CD4-positive, alpha-beta T cell treated with Interleukin-15 for 1 hour (primary cell): ENCODE measurements at places on chromosomes 7 and 10.

DNA sequence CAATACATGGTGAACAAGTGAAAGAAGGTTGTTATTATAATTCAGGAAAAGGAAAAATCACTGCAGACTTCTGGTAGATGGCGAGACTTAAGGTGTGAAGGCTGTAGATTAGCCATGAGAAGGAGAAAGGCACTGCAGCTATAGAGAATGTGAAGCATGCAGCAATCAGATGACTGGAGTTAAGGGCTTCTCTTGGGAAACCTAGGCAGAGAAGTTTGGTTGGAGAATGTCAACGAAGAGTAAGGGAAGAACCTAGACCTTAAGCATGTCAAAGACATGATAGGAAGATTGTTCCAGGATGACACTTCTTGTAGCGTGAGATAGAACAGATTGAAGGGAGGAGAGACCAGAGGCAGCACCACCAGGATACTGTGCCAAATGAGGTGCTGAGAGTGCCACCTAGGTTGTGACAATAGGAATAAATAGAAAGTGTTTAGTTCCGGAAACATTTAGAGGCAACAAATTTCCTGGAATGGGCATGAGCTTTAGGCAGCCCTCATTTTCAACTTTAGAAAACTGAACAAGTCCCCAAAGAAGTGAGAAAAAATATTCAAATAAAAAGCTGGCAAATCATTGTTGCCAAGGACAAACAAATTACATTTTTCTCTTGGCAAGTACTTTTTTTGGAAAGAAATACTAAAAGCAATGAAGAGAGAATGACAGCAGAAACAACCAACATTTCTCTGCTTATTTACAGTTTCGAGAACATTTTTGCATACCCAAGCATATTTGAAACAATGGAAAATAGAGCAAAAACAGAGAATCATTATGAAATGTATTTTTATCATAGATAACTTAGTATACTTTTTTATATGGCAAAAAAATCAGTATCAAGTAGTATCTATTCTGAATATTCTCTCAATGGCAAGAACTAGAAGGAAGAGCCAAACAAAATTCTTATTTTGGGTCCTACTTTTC lies 4.9 kb downstream of the LRRC17 start:
- no peak for DNase-seq

- DNase-seq = no peak
Measured at GRCh38 chr7:519484-520390, at the start of gene PDGFA. Gene PDGFA, minus strand, starts transcription at chr7:519846. Its CDS starts 845 bp downstream, at chr7:519001.

- DNase-seq = no peak
Measured at GRCh38 chr7:152937282-152937681, 177.7 kb downstream of the ACTR3B start.

- no peak for DNase-seq
Measured at GRCh38 chr7:3246651-3247050, 54.4 kb upstream of the SDK1 start.

DNA sequence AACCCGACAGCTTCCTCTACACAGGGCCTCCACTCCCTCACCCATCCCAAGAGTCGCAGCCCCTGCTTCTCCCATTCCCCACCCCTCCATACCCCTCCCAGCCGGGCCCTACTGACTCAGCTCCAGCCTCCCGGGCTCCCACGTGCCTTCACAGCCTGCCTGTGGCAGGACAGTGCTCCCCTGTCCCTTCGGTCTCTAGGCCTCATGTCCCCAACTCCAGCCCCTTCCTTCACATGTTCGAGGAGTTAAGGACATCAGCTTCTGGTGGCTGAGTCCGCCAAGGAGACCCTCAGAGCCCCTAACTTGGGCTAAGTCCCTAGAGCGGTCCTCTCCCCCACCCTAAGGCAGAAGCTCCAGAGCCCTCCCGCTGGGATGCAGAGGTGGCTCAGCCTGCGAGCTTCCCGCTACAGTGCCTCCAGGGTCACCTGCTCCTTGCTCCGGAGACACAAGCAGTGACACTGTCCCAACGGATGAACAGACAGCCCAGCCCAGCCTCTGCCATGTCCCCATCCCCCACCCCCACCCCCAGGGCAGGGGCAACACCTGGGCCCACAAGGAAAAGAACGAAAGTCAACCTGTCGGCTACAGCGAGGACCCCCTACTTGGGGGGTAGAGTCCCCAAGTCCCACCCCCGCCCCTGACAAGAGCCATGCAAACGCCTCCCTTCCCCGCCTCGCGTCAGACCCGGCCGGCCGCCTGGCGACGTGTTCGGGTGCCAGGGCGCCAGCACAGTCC lies 716 bp downstream of the SMARCD3 start:
- no peak for DNase-seq

DNA sequence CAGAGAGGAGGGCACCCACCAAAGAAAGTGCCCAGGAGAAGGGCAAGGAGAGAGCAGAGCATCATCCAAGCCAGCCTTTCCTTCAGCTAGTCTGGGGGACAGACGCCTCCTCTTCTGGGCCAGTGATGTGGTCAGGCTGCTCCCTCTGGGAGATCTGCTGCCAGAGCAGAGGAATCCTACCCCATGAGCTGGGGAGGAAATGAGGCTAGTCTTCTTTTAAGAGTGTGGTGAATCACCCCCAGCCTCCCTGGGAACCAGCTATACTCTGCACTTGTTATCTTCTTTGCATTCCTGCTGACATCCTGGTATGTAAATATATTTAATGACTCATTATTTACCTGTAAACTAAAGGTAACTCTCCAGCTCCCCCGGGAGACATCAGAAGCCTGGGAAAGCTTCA lies 41.6 kb upstream of the EPHB6 start:
- DNase-seq = no peak

GRCh38 chr7:135238112-135238744 lies 4.6 kb downstream of the STRA8 start:
- DNase-seq = no peak

DNA sequence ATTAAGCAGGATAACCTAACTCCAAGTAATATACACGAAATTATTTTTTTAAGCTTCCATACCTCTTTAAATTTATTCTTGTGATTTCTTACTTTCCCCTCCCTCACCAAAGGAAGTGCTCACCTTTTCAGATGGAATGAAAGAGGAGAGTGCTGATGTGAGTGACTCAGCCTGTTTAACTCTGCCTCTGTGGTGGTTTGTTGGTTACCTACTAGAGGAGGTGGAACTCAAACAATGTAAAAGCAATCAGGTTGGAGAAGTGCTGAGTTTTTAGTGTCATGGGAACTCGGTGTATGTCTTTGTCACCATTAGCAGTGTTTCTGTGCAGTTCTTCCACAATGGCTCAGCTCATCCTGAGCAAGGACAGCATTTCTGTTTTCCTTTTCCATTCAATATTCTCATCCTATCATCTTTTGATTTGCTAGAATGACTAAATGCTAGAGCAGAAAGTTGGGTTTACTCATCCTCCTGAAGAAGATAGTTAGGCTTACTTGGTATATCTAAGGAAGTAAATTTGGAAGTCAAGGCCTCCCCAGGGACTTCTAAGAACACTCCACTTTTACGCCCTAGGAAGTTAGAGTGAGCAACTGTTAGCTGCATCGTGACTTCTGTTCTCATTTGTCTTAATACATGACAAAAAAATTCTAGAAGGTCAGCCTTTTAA lies 6.0 kb downstream of the ADD3 start:
- DNase-seq = no peak

DNA sequence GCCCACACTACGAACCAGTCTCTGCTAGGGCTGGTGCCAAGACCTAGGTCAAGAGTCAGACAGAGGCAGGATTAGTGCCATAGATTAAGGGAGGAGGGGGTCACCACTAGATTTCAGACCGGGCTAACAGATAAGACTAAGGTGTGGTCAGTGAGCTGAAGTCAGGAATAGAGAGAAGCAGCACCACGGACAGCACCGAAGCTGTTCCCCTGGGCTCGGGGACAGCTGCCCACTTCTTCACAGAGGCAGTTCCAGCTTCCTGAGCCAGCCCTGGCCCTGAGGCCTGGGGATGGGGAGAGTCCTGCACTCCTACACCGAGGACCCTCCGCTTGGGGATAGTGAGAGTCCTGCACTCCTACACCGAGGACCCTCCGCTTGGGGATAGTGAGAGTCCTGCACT lies 11.2 kb upstream of the JAKMIP3 start:
- DNase-seq = no peak

DNA sequence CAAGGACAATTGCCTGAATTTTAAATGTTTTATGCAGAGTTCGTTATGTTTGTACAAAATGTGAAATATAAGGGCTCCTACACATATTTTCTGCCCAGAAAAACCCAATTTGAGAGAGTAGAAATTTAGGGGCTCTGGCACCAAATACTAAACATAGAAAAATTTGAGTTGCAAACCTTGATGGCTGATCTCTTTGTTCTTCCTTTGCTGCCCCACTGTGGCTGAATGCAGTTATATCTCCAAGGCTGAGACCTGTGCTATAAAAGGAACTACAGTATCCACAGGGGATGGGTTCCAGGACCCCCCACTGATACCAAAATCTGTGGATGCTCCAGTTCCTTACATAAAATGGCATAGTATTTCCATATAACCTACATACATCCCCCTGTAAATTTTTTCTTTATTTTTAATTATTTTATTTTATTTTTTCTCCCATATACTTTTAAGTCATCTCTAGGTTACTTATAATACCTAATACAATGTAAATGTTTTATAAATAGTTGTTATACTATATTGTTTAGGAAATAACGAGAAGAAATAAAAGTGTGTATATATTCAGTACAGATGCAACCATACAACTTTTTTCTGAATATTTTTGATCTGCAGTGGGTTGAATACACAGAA lies 22.5 kb downstream of the CFAP43 start:
- no peak for DNase-seq

GRCh38 chr7:78412216-78412858 lies 613.8 kb downstream of the PHTF2 start:
- DNase-seq = no peak

GRCh38 chr10:122122493-122122892 lies 133.5 kb downstream of the TACC2 start:
- DNase-seq = no peak

DNA sequence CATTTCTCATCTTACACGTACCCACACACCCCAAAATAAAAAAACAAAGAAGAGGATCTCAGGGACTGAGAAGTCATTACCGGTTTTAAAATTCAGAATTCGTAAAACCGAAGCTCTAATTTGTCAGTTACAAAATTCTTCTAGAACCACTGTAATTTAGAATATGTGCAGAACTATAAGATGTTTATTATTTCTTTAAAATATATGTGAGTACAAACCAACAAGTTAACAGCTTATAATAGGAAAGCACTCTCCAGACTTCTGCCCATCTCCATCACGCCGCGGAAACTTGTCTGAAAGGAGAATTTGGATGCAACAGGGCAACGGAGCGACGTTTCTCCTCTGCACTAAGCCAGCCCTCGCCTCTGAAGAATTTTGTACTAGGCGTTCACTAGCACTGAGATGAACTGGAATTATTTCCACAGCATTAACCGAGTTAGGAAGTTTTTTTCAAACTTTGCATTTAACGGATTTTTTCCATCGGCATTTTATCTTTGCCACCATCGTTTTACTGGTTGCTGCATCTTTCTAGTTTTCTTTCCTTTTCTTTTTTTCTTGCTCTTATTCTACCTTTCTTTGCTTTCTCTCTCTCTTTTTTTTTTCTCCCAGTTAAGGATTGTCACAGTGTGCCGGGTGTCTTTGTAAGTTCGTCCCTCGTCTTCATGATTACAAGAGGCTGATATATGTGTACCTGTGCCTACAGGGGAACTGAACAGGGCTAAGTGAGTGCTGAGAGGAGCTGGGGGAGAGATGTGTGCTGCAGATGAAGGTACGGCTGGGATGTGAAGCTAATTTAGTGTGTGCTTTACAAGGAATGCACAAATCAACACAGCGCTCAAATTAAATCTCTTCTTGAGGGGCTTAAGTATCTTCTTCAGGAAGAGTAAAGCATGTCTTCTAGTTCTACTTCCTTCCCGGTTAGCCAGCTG lies 295.9 kb upstream of the NFE2L3 start:
- DNase-seq = no peak

- no peak for DNase-seq
Measured at GRCh38 chr7:156222611-156223010, 410.3 kb upstream of the SHH start.

- DNase-seq = no peak
Measured at GRCh38 chr10:117221156-117221711, 19.7 kb upstream of the SLC18A2 start.

- DNase-seq = no peak
Measured at GRCh38 chr10:5480162-5480941, 19.0 kb downstream of the CALML5 start.

GRCh38 chr7:23284871-23285270 lies 14.3 kb upstream of the MALSU1 start:
- no peak for DNase-seq

GRCh38 chr10:100600218-100600617 lies 64.5 kb downstream of the HIF1AN start:
- no peak for DNase-seq

GRCh38 chr7:151905353-151905752 lies 28.4 kb upstream of the PRKAG2 start:
- no peak for DNase-seq

GRCh38 chr10:86523348-86523747 lies 1.8 kb upstream of the WAPL start:
- DNase-seq = no peak

- no peak for DNase-seq
Measured at GRCh38 chr10:20948686-20949327, 51.7 kb upstream of the NEBL start.
